ENCODE measurements at places on chromosomes 2 and 18.

DNA sequence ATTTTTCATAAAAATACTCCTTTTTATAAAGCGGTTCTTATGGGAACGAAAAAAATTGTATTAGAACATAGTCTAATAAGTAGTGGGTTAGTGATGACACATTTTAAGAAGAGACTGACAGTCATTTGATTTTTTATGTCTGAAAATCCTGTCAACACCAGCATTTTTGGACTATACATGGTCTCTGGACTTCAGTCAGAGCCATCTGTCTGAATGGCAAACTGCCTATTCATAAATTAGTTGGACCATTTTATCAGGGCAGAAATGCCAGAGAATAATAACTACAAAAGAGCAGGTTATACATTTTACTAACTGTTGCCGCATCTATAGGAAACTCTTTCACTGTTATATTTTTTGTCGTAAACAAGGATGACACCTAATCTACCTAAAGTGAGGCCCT, 437.6 kb downstream of the ZNF804A start:
- DNase-seq = no peak

GRCh38 chr2:76159042-76159648, 448.4 kb upstream of the GCFC2 start:
- no peak for DNase-seq

GRCh38 chr2:446303-446874, 158.5 kb upstream of the ALKAL2 start:
- DNase-seq = no peak

- no peak for DNase-seq
Measured at GRCh38 chr18:31497836-31498573, at the start of gene DSG2. Gene DSG2 (plus strand): TSS chr18:31498177. CDS start chr18:31498252, 75 bp downstream.

- DNase-seq = no peak
Measured at GRCh38 chr2:72694715-72695496, 130.9 kb downstream of the EXOC6B start.

Measured in hippocampal formation (tissue), 2 donors.